Suppressor macrophage treated with lipopolysaccharide for 4 hours (primary cell): ENCODE measurements at places on chromosomes 4 and X.

DNA sequence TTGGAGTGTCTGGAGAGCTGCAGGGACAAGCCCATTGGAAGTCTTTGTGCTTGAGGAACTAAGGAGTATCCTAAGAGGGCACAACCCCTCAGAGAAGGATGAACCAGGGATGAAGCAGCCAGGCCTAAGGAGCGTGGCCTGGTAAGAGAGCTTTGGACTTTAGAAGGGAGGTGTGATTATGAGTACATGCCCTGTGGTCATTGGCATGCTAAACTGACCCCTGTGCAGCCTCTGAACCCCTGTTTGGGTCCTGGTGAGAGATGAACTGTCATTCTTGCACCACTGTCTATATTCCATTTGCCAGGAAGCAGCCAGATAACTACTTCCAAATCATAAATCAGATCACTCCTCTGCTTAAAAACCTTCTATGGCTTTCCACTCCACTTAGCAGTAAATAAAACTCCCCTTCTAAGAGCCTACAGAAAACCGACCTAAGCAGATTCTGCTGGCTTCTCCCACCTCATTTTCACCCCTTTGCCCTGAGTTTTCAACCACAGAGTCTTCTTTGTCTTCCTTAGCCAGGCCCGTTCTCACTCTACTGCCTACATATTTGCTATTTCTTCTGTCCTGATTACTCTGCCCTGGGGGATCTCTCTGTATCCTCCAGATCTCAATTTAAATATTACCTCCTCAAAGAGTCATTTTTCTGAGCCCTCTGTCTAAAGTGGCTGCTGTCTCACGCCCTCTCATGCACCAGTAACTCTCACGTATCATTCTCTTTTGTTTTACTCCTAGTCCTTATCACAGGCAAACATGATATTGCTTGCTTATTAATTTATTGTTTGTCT, 56.7 kb downstream of the MID1IP1 start:
- no peak for DNase-seq

DNA sequence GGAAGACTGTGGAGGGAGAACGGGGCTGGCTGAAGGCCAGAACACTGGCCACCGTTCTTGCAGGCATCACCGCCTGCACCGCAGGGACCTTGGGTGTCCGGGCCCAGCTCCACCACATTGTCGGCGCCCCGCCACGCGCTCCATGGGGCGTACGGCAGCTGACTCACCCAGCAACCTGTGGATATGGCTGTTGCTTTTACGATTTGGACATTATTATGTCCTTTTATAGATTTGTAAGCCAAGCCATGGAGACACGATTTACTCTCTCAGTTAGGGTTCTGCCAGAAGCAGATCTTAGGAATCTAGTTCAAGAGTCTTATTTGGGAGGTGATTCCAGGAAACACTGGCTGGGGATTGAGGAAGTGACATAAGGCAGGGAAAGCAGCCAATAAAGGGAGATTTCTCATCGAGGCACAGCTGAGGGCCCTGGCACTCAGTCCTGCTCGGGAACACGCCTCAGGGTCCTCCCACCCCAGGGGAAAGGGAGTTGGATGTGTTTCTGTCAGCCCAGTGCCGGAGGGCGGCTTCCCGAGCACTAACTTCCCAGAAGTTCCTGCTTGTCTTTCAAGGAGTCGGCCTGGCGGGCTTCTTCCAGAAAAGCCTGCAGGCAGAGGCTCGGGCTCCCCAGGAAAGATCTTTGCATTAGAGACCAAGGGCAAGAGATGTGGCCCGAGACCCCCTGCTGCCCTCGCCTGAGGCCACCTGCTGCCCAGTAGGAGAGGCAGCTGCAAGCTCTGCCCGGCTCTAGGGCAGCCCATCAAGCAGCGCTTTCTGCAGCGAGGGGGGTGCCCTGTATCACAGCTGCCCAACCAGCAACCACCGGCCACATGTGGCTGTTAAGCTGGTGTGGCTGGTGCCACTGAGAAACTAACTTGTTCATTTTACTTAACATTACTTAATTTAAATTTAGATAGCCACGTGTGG, 52.9 kb downstream of the CRMP1 start:
- DNase-seq, result no peak

GRCh38 chrX:63664083-63664482, 120.9 kb downstream of the ARHGEF9 start:
- no peak for DNase-seq

DNA sequence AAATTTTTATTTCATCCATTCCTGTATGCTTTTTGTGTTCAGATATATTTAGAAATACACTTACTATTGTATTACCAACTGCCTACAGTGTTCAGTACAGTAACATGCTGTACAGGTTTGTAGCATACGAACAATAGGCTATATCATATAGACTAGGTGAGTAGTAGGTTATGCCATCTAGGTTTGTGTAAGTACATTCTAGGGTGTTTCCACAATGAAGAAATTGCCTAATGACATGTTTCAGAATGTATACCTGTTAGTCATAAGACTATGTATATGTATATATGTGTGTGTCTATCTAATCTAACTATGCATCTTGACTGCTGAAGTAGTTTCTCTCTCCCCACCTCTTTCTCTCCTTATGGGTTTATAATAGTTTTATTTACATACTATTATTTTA, 51.5 kb upstream of the BTC start:
- DNase-seq, result no peak

DNA sequence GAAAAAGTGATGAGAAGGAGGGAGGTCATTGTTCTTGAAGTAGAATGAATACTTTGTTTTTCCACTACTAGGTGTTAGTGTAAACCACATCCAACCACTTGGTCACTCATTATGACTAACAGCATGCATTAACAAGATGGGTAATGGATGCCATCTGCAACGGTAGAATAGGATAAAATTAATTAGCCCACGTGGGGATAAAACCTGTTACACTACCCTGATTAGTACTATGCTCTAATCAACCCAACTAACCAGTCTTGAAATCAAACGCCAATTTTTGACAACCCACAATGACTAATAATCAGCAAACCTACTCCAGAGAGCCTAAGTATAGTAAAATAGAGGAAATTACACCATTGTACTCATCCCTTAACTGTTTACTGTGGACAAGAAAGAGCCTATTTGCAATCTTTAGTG, 93.4 kb upstream of the MCF2 start:
- DNase-seq, result no peak

DNA sequence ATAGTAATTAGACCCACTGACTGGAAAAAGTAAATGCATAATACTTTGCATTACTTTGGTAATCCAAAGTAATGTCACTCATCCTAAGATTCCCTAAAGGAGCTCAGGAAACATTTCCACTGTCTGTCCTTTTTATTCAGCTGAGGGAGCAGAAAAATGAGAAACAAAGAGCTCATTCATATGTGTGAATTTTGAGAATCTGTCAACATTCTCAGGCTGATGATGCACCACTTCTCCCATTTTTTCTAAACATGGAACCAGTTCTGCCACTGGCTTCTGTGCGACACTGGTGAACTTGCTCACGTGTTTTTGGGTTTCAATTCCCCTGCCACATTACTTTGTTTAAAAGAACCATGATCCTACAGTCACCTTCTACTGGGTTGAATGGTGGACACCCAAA, 28.4 kb upstream of the ADH7 start:
- DNase-seq, result no peak

GRCh38 chr4:187576751-187577150, 418.8 kb upstream of the ZFP42 start:
- DNase-seq, result no peak

GRCh38 chr4:40515398-40516293, 114.0 kb downstream of the RBM47 start:
- peak; percentile 82 for DNase-seq
